Left renal pelvis (tissue), 4 donors: ENCODE measurements at places on chromosomes 1 and 21. TPM values are rescaled to one million over a fixed set of nuclear protein-coding genes. Genes with fewer than 3 reads are reported as not detected.

- no peak for DNase-seq
Measured at GRCh38 chr21:37575580-37575979, 209.0 kb downstream of the DYRK1A start.

ATP6V1G3 gene
- polyA plus RNA-seq, result 4.3 TPM

OR2L5 gene
- not detected for polyA plus RNA-seq

- no peak for DNase-seq
Measured at GRCh38 chr1:108082001-108082400, 117.0 kb upstream of the VAV3 start.

TESK2 gene
- 3.5 TPM for polyA plus RNA-seq

GRCh38 chr1:225480825-225481434 is 53.1 kb upstream of the LBR start:
- DNase-seq, result no peak

DNA sequence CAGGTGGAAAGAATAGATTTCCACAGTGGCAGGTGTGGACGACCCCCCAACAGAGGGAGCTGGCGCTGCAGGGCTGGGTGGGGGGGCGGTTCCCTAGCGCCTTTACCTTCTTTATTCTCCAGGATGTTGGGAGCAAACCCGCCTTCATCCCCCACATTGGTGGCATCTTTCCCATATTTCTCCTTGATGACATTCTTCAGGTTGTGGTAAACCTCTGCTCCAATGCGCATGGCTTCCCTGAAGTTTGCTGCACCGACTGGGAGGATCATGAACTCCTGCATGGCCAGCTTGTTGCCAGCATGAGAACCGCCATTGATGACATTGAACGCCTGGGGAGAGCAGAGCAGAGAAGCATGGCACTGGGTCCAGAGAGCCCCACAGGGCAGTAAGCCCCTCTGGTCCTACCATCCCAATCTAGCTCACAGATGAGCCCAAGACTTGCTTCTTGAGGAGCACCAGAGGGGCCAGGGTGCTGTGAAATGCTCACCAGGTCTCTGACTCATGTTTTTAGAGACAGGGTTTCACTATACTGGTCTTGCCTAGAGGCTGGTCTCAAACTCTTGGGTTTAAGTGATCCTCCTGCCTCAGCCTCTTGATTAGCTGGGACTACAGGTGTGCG is 12.2 kb downstream of the ENO1 start:
- DNase-seq, result no peak

HPCAL4 gene
- polyA plus RNA-seq, result 6.8 TPM

DNA sequence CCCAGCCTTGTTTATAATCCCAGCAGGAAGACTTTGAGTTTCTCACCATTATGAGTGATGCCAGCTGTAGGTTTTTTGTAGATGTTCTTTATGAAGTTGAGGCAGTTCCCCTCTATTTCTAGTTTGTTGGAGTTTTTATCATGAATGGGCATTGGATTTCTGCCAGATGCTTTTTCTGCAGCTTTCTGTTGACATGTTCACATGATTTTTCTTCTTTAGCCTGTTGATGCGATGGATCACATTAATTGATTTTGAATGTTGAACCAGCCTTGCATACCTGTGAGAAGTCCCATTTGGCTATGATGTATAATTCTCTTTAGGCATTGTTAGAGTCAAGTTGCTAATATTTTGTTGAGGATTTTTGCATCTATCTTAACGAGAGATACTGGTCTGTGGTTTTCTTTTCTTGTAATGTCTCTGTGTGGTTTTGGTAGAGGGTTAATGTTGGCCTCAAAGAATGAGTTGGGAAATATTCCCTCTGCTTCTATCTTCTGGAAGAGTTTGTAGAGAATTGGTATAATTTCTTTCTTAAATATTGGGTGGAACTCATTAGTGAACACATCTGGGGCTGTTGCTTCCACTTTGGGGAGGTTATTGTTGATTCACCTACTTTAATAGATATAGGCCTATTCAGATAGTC is 33.2 kb downstream of the ZBTB40 start:
- no peak for DNase-seq

OLIG2 gene
- not detected for polyA plus RNA-seq

- peak; percentile 16 for DNase-seq
Measured at GRCh38 chr1:150813028-150813707, 5.1 kb upstream of the CTSK start.

- peak; percentile 82 for DNase-seq
Measured at GRCh38 chr1:18945401-18945849, 11.1 kb downstream of the IFFO2 start.

DNA sequence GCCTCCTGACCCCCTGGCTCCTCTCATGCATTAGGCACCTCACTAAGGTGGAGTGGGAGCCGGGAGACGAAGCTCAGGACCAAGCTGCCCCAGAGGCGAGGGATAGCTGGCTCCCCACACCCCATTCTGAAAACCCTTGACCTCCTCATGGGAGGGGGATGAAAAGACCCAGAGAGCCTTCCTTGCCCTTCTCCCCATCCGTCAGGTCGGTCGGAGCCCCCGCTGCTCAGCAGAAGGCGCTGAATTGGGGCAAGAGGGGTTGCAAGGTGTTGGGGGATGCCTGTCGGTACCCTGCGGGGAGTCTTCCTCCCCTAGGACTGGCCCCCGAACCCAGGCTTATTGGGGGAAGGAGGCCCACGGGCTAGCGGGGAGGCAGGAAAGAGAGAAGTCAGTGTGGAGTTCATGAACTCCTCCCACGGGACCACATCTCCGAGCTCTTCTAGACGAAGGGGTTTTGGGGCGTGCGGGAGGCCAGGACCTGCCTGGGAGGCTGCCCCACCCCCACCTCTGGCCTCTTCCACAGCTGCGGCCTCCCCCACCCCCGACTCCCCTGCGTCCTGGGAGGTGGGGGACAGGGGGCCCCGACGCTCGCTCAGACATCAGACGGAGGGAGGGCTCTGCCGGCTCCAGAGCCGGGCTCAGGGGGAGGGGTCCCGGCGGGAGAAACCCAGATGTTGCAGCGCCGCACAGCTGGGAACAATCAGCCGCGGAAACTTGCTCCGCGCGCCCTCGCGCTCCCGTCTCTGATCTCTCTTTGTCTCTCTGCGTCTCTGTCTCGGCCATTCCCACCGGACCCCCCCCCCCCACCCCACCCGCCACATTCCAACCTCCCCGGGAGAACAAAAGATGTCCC is 719 bp downstream of the MFAP2 start:
- DNase-seq, result no peak

DNA sequence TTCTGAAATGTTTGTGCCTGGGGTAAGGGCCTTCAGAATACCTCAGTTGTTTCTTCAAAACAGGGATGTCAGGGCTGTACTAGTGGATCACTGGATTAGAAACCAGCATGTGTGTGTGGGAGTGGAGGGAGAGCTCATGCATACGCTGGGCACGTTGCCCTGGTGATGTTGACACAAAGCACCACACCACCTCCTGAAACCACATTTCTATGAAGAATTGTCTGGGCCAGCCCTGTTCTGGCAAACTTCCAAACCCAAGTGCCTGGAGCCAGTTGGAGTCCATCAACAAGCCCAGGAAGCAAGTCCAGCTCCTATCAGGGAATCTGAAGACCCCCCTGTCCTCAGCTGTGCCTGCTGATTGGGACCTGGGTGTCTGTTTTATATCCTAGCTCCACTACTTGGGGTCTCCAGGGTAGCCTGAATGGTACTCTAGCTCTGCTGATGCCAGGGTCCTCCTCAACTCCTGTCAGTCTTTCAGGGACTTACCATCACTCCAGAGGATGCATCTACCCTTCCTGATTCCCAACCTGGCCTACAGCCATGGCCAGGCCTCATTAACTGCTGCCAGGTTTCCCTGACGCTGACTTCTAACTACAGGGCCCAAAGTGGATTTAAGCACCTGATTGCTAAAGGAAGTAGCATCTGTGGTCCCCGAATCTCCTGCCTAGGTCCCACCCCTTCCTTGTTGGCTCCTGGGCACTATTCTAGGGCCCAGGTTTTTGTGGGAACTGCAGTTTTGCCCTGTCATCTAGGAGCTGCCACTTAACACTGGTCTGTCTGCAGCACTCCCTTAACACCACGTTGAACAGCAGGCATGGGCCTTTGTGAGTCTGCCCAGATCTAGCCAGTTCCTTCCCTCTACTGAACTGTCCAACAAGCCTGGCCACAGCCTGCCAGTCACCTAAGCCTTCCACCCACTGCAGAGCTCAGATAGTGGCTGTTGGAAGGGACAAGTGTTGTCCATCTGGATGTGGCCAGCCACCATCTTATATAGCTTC is 45.5 kb downstream of the LPAR3 start:
- peak; percentile 45 for DNase-seq

DNA sequence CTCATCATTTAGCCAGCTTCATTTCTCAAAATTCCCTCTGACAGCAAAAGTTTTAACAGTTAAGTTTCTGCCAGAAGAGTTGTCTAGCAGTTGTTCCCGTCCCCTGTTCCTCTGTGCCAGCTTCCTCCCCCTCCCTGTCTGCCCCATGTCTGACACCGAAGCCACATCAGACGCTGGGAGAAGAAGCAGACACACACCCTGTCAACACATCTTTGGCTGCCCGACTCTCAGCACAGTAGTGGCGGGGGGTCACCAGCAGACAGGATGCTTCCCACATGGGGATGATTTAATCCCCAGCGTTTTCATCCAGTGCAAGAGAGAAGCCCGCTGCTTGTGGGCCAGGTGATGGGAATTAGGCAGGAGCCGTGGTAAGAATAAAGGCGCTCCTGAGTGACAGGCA is 379.4 kb upstream of the RUNX1 start:
- no peak for DNase-seq

KANK4 gene
- polyA plus RNA-seq, result 19.3 TPM

DNA sequence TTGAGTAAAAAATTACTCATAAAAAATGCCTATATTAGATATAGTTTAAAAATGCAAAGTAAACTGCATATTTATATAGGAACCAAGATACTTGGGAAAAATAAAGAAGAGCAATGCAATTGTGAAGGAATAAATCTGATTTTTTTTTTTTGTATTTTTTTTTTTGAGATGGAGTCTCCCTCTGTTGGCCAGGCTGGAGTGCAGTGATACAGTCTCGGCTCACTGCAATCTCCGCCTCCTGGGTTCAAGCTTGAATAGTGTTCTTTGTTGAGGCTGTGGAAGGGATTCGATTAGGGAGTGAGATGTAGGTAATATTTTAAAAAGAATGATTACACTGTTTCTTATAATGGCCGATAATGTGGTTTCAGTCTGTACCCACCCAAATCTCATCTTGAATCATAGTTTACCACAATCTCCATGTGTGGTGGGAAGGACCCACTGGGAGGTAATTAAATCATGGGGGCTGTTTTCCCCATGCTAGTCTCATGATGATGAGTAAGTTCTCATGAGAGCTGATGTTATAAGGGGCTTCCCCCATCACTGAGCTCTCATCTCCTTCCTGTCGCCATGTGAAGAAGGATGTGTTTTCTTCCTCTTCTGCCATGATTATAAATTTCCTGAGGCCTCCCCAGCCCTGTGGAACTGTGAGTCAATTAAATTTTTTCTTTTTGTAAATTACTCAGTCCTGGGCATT is 1765.9 kb downstream of the PLA2G4A start:
- DNase-seq, result no peak

DNA sequence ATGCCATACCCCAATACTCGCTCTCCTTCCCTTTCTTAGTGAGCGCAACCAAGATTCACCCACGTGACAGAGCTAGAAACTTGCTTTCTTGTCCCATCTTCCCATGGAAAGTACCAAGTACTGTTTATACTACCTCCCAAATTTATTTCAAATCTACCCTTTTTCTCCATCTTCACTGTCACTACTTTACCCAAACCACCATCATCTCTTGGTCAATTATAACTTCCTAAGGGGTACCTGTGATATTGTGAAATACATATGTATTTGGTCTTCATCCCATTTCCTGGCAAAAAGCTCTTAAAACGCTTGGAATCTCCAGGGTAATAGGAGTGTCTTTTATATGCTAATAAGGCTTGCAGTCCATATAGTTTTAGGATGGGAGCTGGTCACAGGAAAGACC is 8.2 kb downstream of the DRAM2 start:
- DNase-seq, result no peak

DNA sequence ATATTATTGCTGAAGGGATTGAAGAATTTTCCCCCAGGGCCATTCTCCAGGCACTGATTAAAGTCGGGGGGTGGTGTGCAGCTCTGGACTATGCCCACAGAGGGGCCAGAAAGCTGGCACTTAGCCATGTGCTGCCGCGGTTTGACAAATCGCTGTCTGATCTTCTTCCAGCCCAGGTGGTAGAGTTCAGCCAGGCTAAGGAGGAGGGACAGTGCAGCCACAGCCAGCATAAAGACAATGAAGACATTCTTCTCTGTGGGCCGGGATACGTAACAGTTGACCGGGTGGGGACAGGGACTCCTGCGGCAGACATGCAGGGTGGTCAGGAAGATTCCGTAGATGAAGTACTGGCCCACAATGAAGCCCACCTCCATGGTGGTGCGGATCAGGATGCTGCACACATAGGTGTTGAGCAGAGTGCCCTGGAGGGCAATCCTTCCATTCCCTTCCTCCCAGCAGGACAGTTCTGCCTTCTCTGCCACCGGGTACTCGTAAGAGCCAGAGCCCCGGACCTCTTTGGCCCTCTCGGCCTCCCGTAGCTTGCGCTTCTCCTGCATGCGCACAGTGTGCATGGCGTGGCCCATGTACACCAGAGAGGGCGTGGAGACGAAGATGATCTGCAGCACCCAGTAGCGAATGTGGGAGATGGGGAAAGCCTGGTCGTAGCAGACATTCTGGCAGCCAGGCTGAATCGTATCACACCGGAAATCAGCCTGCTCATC is 1.9 kb downstream of the GJA5 start:
- DNase-seq, result no peak

ZBTB18 gene
- polyA plus RNA-seq, result 24.7 TPM

GRCh38 chr1:186722711-186723309 is 42.6 kb upstream of the PTGS2 start:
- DNase-seq, result no peak

DNA sequence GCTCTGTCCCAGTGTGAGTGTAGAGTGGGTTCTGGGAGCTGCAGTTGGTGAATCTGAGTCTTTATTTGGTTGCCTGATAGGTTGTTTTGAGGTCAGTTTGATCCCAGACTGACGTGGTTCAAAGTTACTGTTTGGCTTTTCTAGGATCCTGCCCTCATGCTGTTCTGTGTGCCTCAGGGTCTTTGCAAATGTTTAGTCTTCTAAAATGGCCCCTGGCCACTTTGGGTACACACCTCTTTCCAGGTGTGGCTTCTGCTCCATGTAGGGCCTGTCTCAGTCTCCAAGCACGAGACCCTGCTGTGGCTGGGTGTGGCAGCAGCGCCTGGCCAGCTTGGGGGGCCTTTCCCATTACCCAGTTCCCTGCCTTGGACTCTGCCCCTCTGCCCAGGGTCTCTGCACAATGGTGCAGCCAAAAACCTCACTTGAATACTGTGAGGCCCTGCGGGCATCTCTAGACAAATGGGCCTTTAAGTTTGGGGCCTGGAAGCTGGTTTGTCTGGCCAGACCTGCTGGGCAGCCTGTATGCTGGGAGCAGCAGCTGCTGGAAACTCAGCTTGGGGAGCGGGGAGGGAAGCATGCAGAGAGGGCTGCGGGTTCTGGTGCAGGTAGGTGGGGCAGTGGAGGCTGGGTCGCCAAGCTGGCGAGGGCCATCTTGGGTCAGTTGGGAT is 5.6 kb downstream of the PTPRF start:
- no peak for DNase-seq

BCL2L15 gene
- polyA plus RNA-seq, result 0.50 TPM

PTPRC gene
- polyA plus RNA-seq, result 8.5 TPM

- no peak for DNase-seq
Measured at GRCh38 chr21:28908351-28908750, 84.3 kb downstream of the LTN1 start.
